ENCODE measurements at places on chromosomes 12 and 14.
A peak's percentile ranks its signal among the peaks of the same experiment; 100 is the strongest.

GRCh38 chr12:121511916-121512315 lies 68.9 kb downstream of the KDM2B start:
- no peak for DNase-seq

DNA sequence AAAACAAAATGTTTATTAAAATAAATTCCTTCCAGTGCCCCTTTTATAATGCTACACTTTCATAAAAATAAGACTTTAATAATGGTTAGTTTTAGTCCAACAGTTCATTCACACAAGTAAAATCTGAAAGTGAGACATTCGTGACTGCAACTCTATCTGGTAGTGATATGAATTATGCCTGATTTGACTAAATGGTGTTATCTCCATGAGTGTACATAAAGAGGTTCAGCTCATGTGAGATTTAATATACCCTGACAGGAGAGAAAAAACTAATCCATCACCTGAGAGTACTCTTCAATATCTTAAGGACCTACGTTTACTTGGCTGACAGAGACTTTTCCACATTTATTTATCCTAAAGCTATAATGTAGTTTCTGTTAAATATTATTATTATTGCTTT lies 34.0 kb downstream of the ERO1A start:
- no peak for DNase-seq

DNA sequence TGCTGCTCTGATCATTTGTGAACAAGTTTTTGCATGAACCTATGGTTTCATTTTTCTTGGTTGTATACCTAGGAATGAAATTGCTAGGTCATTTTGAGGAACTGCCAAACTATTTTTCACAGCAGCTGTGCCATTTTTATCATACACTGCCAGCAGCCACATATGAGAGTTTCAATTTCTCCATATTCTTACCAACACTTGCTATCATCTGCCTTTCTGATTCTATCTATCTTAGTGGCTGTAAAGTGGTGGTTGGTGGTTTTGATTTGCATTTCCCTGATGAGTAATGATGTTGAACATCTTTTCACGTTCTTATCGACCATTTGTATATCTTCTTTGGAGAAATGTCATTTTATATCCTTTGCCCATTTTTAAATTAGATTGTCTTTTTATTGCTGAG lies 146.1 kb downstream of the C12orf75 start:
- DNase-seq = no peak

DNA sequence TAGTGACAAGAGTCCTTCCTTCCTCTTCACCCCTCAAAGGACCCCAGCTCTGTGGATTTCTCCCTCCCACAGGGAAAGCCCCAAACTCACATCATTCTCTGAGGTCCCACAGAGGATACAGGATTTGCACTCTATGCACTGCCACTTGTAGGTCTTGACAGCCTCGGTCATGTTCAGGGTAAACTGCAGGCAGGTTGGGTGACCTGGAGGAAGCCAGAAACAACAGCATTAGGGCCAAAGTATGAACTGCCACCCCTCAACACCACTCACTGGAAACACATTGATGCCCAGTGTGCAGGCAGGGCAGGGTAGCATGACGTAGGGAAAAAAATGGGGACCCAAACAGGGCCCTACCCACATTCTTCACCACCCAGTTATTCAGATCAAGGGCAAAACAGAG lies 264.4 kb downstream of the DPF3 start:
- no peak for DNase-seq

- no peak for DNase-seq
Measured at GRCh38 chr14:45838597-45838996, 585.6 kb upstream of the MIS18BP1 start.

GRCh38 chr14:25501749-25502148 lies 451.8 kb upstream of the STXBP6 start:
- no peak for DNase-seq

GRCh38 chr12:118188690-118189371 lies 52.9 kb downstream of the PEBP1 start:
- no peak for DNase-seq

DNA sequence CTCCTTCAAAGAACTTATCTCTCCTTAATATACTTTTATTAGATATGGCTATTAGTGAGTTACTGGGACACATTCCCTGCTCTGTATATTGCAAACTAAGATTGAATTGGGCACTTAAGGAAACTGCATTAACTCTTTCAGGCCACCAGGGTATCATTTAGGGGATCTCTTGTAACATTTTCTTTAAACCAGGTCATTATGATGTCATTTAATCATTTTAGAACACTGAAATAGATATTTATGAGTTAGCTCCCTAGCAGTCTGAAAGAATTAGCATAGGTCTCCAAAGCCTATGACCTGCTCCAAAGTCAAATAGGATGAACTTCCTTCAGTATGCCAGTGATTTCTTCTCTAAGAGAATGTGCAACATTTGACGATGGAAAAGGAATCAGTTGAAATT lies 506.9 kb downstream of the FOXG1 start:
- DNase-seq = no peak

- DNase-seq = no peak
Measured at GRCh38 chr12:67676624-67677023, 28.1 kb downstream of the DYRK2 start.

DNA sequence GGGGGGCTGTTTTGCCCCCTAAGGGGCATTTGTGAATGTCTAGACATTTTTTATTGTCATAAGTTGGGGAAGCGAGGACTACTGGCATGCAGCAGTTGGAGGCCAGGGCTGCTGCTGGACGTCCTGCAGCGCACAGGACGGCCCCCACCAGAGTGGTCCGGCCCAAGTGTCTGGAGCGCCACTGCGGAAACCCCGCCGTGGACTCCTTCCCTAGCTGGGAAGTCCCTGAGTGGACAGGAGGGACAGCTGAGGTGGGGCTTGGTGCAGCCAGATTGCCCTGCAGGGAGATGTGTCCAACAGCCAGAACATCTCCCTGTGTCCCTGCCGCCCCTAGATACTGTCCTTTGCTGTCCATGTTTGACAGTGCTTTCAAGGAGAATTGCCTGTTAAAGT lies 5.5 kb downstream of the CKB start:
- DNase-seq = no peak

GRCh38 chr14:79709573-79709972 lies 501.7 kb downstream of the DIO2 start:
- DNase-seq = no peak

- DNase-seq = no peak
Measured at GRCh38 chr14:74574090-74574433, 38.0 kb downstream of the LTBP2 start.

DNA sequence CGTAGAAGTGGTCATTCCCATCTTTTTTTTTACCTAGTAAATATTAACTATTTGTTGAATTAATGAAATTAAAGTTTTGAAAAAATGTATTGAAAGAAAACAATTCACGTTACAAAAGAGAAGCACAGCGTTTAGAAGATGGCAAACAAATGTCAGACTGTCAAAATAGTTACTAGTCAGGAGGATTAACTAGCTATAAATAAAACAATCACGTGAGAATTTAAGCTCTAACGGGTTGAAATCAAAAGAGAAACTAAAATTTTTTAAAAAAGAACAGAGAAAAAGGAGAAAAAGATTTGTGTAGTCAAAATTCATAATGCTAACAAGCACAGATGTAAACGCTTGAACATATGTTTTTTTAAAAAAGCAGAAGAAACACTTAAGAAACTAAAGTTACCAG lies 26.4 kb downstream of the DDHD1 start:
- no peak for DNase-seq

DNA sequence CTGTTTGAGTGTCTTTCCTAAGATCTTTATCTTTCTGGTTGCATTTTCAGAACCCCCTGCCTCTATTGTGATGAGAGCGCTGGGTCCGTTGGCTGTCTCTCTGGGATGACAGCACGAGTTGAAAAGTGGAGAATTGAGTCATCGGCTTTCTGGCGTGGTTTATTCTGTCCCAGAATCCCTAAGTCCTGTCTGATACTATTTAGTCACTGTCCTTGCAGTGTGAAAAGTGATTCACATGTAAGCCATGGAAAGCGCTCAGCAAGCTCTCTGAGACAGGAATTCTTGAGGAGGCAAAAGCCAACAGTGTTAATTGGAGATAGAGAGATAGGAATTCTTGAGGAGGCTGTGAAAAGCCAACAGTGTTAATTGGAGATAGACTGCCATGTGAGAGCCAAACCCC lies 121.7 kb downstream of the CHST11 start:
- peak; percentile 60 for DNase-seq

GRCh38 chr14:64680013-64680713 lies 24.1 kb upstream of the PLEKHG3 start:
- DNase-seq = no peak

DNA sequence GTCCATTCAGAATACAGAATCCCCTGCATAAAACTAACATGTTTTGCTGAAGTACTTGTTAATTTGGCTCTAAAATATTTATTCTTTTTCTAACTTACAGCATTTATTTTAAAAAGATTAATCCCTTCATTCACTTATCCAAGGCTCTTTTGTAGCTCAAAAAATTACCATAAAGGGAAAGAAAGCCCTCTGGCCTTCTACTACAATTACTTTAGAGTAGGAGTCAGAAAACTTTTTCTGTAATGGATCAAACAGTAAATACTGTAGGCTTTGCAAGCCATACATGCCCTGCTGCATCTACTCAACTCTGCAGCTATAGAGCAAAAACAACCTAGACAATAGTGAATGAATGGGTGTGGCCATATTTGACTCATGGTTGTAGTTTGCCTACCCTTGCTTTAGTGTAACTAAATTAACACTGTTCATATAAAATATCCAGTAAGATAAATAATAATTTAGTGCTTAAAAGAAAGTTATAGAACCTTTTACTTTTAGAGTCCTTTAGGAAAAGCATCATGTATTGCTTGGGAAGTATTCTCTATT lies 74.2 kb upstream of the ZFP36L1 start:
- DNase-seq = no peak

GRCh38 chr12:31477687-31478086 lies 113.2 kb downstream of the DENND5B start:
- no peak for DNase-seq

DNA sequence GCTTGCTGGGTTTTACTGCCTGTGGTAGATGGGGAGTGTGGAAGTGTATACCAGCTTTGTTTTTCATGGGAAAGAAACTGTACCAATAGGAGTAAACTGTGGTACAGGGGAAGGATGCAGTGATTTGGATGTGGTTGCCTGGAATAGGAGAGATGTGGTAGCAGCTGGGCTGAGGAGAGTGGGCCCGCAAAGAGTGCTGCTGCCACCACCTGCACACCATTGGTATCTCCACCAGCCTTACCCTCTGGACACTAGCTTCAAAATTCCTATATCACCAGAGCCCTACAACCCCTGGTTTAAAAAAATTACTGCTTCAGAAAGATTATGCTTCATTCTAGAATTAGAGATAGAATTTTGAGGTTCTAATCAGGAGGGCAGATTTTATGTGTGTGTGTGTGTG lies 53.6 kb downstream of the AKAP6 start:
- DNase-seq = no peak

- DNase-seq = peak; percentile 88
Measured at GRCh38 chr12:56635806-56636674, 5.9 kb upstream of the BAZ2A start.

DNA sequence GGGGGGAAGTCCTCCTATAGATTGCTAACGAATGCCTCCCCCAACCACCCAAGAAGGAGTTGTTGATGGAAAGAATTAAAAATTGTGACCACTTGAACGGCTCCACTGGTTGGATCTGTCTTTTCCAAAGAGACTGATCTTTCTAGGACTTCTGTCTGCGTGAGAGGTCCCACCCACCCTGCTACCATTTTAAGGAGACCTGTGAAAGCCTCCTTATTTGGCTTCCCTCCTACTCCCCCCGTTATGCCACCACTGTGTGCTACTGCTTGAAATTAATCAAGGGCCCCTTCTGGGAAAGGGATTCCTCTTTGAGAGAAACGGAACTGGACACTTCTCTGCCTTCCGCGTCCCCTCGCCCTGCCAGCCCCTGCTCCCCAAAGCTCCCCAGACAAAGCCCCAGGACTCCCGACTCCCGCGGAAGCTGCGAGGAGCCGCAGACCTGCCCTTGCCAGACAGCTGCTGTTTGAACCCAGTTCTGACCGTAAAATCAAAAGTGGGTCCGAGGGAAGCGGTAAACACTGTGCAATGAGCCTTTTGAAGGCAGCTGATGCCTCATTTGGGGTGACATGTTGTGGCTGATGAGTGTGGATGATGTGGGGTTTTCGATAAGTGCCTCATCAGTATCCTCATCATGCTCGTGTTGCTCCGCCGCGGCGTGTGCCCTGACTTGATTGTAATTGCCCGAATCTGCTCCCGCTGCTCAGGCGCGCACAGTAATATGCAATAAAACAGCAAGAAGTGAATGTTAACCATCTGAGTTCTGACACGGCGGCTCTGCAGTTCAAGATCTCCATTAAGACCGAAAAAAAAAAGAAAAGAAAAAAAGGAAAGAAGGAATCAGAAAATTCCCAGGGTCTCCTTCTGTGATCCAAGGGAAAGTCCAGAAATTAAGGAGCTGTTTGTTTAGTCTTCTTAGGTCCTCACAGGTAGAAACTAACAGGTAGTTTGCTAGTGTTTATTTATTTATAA lies 48.2 kb downstream of the MBIP start:
- peak; percentile 51 for DNase-seq

- no peak for DNase-seq
Measured at GRCh38 chr12:67388331-67389138, 119.4 kb downstream of the CAND1 start.

DNA sequence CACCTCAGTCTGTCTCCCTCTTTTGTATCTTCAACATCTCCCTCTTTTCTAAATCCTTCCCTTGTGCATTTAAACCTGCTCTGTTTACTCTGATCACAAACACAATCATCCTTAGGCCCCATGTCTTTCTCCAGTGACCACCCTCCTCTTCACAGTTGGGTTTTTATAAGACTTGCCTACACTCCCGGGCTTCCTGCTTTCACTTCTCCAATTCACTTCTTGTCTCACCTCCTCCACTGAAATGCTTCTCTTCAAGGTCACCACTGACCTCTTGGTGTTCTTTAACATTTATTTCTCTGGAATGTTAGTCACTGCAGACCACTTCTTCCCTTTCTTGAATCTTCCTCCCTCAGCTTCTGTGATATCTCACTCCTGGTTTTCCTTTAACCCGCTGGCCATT lies 8.7 kb upstream of the SMCO2 start:
- DNase-seq = no peak

DNA sequence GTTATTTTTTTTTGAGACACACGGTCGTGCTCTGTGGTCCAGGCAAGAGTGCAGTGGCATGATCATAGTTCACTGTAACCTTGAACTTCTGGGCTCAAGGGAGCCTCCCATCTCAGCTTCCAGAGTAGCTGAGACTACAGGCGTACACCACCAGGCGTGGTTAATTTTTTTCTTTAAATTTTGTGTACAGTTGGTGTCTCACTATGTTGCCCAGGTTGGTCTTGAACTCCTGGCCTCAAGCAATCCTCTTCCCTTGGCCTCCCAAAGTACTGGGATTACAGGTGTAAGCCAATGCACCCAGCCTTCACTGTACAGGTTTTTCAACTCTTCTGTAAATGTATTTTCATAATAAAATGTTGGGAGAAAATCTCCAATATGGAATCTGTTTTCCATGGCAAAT lies 5.7 kb upstream of the KLC1 start:
- DNase-seq = no peak

Data from stimulated activated CD8-positive, alpha-beta memory T cell treated with anti-CD3 and anti-CD28 coated beads, Interleukin-4, amount 100 ng/mL, for 48 hours (primary cell).